ENCODE measurements at places on chromosomes 5 and 9. TPM values are rescaled to one million over a fixed set of nuclear protein-coding genes. Genes with fewer than 3 reads are reported as not detected.

DNA sequence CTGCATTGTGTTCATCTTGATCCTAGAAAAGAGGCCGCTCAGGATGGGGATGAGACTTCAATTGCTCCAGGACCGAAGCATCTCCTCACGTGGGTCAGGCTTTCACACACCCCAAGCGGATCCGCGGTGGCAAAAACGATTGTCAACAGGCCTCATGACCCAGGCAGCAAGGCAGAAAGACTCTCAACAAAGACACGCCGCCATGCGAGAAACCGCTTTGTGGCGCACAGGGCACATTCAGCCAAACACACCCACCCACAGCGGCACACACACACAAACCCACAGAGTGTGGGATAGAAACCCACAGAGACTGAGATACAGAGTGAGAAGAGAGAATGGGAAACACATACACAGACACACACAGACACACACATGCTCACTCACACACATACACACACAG lies 483.4 kb downstream of the SPATA31A7 start:
- no peaks in the 10 kb centered on the region for H3K27me3 ChIP-seq
- DNase-seq: no peak
- H3K4me1 ChIP-seq: no peaks in the 10 kb centered on the region

DNA sequence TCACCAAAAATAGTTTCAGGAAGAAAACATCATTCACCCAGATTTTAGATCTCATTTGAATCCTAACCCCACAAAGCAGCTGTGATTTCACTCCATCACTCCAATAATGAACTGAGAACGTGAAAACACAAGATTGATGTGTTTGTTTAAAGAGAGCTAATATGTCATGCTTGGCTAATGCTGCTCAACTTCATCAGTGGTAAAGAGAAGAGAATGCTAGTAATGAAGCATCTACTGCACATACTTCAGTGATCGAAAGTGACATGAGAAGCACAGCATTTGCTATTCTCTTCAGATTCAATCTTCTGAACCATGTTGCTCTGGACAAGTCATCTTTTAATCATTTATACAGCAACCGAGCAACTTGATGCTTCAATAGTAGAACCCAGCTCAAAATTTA lies 874.7 kb downstream of the EFNA5 start:
- no peak overlapping the region for H3K4me3 ChIP-seq
- H3K27me3 ChIP-seq: no peaks in the 10 kb centered on the region
- no peaks in the 10 kb centered on the region for H3K36me3 ChIP-seq
- H3K4me1 ChIP-seq: no peaks in the 10 kb centered on the region
- no peak overlapping the region for H3K27ac ChIP-seq

- no peak overlapping the region for H3K4me3 ChIP-seq
- no peaks in the 10 kb centered on the region for H3K36me3 ChIP-seq
- H3K4me1 ChIP-seq: no peaks in the 10 kb centered on the region
Measured at GRCh38 chr5:122327110-122327509, 15.1 kb downstream of the SNCAIP start.

GRCh38 chr5:38039091-38039490 lies 199.2 kb upstream of the GDNF start:
- no peaks in the 10 kb centered on the region for H3K4me1 ChIP-seq
- H3K36me3 ChIP-seq: no peaks in the 10 kb centered on the region
- H3K27me3 ChIP-seq: no peaks in the 10 kb centered on the region
- no peak overlapping the region for H3K27ac ChIP-seq

DNA sequence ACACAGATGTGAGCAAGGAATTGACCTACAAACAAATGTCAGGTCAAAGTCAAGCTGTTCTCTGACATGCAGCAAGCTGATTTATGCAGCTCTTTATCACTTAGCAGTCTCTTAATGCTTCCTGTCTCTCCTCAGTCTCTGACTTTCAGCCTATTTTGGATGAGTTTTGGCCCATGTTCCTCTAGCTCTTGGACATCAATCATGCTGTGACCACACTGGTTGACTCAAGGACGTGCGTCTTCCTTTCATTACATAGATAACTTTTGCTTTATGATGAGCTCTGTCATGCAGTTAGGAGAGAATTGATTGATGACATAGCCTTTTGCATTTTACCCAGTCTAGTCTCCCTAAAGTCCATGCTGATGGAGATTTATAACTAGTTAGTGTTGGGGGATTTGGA lies 9.4 kb upstream of the REEP5 start:
- H3K4me3 ChIP-seq: no peak overlapping the region
- peaks cover 4% of the 10 kb centered on the region for H3K36me3 ChIP-seq
- H3K4me1 ChIP-seq: peaks cover 50% of the 10 kb centered on the region
- no peaks in the 10 kb centered on the region for H3K27me3 ChIP-seq
- DNase-seq: no peak
- H3K27ac ChIP-seq: no peak overlapping the region

DNA sequence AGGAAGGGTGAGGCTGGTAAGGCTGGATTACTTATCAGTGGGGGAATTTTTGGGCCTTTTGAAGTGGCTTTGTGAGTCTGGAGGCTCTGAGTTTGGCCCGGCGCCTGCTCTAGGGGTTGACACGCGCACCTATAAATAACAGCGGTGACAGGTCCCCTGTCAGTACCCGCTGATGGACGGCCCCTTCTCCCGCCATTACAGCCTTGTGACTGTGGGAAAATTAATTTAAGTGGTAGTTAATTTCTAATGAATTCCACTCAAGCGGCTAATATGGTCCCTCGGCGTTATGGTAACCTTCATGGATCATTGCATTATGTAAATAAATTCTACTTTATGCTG lies 16.5 kb downstream of the MRPL36 start:
- H3K36me3 ChIP-seq: no peaks in the 10 kb centered on the region
- no peak overlapping the region for H3K4me3 ChIP-seq
- no peak overlapping the region for H3K27ac ChIP-seq
- DNase-seq: no peak

- peaks cover 5% of the 10 kb centered on the region for H3K4me1 ChIP-seq
- no peaks in the 10 kb centered on the region for H3K36me3 ChIP-seq
- no peak for DNase-seq
- no peak overlapping the region for H3K4me3 ChIP-seq
- peaks cover 30% of the 10 kb centered on the region for H3K27me3 ChIP-seq
Measured at GRCh38 chr5:135557076-135557838, 21.5 kb upstream of the NEUROG1 start.

DNA sequence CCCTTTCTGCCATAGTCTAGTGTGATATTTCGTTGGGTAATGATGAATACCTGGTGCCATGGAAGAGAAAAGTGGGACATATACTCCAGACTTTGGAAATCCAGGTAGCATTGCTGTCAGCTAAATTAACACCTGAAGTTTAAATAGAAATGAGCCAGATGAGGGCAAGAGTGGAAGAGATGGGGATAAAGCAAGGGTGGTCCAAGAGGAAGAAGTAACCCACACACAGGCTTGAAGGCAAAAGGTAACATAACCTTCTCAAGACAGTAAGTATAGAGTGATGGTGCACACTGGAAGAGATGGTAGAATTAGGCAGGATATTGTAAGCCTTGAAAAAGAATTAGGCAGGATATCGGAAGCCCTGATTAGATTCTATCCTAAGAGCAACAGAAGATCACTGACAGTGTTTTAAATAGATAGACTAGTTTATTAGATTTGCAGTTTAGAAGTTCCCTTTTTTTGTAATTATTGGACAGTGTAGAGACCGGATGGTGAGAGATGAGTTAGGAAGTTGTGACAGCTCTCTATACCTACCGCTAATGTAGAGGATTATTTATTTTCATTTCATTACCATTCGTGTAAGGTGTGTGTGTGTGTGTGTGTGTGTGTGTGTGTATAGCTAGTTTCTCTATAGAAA lies 16.8 kb downstream of the ANXA1 start:
- H3K4me3 ChIP-seq: no peak overlapping the region
- no peak overlapping the region for H3K27ac ChIP-seq
- H3K4me1 ChIP-seq: peaks cover 4% of the 10 kb centered on the region
- peaks cover 63% of the 10 kb centered on the region for H3K36me3 ChIP-seq

DNA sequence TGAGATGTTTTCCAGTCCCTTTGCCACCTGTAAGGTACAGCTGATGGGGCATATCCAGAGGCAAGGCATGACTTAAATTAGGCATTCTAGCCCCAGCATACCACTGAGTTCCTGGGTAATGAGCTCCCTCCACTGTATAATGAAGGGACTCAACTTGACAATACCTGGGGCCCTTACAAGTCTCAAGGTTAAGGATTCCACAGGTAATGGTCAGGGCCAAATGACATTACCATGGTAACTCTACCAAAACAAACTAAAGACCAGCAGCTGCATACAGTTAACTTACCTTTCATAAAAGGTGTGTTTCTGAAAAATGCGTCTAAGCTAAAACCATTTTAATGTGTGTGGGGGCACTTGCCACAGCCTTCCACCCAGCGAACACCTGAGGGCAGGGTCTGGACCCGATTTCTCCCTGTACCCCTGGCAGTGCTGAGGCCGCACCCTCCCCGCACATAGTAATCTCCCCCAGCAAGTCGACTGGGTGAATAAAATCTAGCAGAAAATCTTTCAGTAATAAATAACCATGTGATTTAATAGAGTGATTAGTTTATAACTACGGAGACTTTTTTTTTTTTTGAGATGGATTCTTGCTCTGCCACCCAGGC lies 24.2 kb downstream of the CCDC69 start:
- peaks cover 54% of the 10 kb centered on the region for H3K36me3 ChIP-seq
- H3K4me1 ChIP-seq: peaks cover 32% of the 10 kb centered on the region
- DNase-seq: no peak
- no peaks in the 10 kb centered on the region for H3K27me3 ChIP-seq

- no peak for DNase-seq
- peaks cover 2% of the 10 kb centered on the region for H3K27me3 ChIP-seq
- no peak overlapping the region for H3K4me3 ChIP-seq
- H3K27ac ChIP-seq: no peak overlapping the region
- no peaks in the 10 kb centered on the region for H3K36me3 ChIP-seq
Measured at GRCh38 chr9:135410421-135410820, 69.2 kb upstream of the PPP1R26 start.

DNA sequence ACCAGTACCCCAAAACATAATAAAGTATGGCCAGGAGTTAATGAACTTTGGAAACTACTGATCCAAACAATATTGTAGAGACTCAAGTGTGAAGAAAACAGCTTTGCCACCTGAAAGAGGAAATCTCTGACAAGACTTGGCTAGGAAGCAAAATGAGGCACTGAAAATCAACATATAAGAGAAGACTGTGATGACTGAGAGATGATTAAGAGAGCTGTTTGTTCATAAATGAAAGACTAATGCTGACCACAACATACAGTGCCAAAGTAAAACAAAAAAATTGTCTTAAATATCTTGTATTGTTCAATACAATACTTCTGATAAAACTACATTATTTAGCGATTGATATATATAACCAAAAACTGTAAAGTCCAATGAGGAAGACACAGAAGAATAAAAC lies 7.2 kb downstream of the RC3H2 start:
- no peak for DNase-seq
- H3K36me3 ChIP-seq: peaks cover 39% of the 10 kb centered on the region
- no peaks in the 10 kb centered on the region for H3K27me3 ChIP-seq
- no peak overlapping the region for H3K4me3 ChIP-seq

DNA sequence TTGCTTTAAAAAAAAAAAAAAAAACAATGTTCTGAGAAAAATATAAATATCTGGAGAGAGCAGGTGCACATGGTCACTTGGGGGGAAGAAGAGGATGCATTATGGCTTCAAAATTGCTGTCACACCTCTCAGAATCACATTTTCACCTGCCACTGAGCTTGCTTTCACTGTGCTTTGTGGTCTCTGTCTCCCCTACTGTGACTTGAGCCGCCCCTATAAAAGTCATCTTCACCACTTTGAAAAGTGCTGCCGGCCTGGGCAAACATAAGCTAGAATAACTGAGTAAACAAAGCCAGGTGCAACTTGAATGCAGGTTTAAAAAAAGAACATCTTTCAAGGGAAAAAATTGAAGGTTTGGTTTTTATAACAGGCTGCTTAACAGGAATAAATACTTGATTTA lies 368.1 kb upstream of the GRIA1 start:
- H3K4me1 ChIP-seq: no peaks in the 10 kb centered on the region
- DNase-seq: no peak
- H3K4me3 ChIP-seq: no peak overlapping the region

DNA sequence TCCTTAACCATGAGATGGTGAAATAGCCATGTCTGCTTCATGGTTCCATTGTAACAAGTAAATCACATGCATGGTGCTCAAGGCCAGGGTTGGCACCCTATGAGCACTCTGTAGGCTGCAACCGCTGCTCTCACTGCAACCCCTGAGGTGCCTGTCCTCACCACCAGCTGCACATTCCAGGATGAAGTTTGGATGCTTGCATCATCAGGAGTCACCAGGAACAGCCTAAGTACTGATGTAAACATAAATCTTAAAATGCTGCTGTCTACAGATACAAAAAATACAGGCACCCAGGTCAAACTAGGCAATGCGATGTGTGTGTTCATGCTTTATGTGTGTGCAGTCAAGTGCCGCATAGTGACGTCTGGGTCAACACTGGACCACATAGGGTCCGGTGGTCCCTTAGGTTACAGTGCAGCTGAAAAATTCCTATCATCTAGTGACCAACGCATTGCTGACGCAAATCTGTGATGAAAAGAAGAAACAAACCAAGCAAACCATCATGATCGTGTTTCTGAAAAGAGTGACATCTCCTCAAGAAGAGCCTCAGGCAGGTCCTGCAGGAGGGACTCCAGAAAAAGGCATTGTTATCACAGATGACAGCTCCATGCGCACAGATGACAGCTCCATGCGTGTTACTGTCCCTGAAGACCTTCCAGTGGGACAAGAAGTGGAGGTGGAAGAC lies 234.8 kb downstream of the AUH start:
- no peak for DNase-seq
- no peak overlapping the region for H3K27ac ChIP-seq
- H3K4me1 ChIP-seq: peaks cover 44% of the 10 kb centered on the region

DNA sequence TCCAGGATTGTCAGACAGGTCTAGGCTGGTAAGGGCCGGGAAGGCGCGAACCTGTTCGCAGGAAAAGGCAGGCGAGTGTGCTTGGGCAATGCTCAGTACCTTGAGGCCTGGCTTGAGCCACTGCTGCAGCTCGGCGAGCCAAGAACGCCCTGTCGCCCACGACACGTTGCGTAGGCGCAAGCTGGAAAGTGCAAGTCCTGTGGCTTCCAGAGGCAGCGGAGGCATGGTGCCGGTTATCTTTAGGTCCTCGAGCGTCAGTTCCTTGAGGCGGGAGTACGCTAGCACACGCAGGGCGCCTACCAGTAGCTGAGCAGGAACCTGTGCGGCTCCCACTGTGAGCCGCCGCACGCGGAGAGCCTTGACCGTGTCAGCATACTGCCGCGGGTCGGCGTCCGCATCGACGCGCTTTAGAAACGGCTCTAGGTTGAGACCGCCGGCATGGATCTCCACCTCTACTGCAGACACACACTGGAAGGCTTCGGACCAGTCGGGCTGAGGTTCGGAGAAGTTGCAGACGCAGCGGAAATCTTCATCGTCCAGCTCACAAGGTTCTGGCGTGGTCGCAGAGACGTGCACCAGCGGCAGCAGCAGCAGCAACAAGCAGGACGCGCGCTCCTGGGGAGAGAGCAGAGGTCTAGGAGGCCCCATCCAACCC lies 482 bp downstream of the CD14 start:
- no peaks in the 10 kb centered on the region for H3K36me3 ChIP-seq
- H3K4me1 ChIP-seq: peaks cover 23% of the 10 kb centered on the region
- peaks cover 14% of the 10 kb centered on the region for H3K27me3 ChIP-seq

The TNFSF15 gene
- 0.28 TPM for total RNA-seq

The DRD1 gene
- not detected for total RNA-seq

The DUSP1 gene
- 8.9 TPM for total RNA-seq

The NUP155 gene
- 66.8 TPM for total RNA-seq

The TMEM267 gene
- total RNA-seq: 20.1 TPM

The OTP gene
- total RNA-seq: not detected

The SHOC1 gene
- not detected for total RNA-seq

The EXD3 gene
- 8.0 TPM for total RNA-seq

The GFPT2 gene
- total RNA-seq: not detected

All from activated T-helper 2 cell treated with anti-CD3 and anti-CD28 coated beads, Interferon-gamma antibody, Interleukin-2, Interleukin-4, amounts not matched to agents 10 μg/mL and 5 μg/mL and 100 μg/mL, durations not matched to agents 14 hours and 24 hours and 36 hours (primary cell).